ENCODE measurements at places on chromosomes 12 and 14.

DNA sequence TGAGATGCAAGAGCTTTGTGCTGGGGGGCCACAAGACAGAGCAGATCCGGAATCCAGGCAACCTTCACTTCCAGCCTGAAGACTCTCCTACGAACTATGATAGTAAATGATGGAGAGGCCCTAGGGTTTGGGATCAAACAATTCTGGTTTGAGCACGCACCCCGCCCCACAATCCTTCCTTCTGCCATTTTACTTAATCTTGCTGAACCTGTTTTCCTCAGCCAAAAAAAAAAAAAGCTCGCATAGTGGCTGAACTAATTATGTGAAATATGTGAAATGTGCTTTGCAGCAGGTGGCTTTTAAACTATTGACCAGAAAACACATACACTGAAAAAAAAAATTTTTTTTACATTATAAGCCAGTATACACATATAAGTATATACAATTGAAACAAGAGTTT, 667 bp upstream of the ITFG2 start:
- no peak for DNase-seq

GRCh38 chr12:120885521-120885920, 18.6 kb downstream of the SPPL3 start:
- DNase-seq: no peak

GRCh38 chr14:37046815-37047214, 125.6 kb downstream of the SLC25A21 start:
- DNase-seq: no peak

DNA sequence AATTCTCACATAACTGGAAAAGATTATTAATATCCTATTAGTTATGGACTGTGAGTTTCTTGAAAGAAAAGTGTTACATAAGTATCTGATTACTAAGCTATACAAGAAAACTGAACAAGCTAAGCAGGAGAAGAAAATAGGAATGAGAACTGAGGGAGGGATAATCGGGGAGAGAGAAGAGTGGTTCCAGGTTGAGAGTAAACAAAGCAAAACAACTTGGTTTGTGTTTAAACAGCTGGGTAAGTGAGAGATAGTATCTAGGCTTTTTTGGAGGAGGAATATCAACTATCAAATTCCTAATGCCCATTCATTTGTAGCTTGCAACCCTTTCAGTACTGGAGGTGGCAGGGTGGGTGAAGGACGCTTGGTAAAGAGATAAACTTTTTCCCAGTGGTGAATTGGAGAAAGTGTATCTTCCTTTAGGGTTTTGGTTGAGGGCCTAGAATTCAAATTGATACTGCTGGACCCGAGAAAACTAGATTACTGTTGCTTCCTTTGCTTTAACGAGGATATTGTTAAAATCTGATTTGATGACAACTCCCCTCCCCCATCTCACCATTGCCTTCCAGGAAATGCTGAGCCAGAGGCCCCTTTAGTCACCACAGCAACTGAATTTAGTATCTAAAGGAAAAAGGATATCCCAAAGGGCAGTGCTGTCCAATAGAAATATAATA, 2.0 kb upstream of the SLC2A3 start:
- no peak for DNase-seq

DNA sequence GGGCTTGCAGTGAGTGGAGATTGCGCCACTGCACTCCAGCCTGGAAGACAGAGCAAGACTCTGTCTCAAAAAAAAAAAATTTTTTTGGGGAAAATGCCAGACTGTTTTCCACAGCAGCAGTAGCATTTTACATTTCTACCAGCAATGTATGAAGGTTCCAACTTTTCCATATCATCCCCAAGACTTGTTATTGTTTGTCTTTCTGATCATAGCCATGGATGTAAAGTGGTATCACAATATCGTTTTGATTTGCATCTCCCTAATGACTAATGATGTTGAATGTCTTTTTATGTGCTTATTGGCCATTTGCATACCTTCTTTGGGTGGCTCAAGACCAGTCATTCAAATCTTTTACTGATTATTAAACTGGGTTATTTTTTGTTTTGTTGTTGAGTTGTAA, 63.7 kb downstream of the NTN4 start:
- no peak for DNase-seq

DNA sequence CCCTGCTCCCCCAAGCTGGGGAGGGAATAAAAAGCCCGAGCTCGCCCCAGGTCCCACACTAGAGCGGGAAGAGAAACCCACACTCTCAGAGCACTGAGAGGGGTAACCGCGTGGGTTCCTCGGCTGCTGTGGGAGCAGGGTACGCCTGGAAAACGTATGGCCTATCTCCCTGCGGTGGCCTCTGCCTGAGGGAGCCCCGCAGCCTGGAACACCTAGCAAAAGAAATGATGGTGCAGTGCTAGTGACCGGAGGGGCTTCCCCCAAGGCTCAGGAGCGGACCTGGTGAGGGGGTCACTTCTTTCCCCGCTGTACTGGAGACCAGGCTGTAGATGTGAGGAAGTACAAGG, 2.5 kb upstream of the OR4N2 start:
- peak; percentile 8 for DNase-seq

DNA sequence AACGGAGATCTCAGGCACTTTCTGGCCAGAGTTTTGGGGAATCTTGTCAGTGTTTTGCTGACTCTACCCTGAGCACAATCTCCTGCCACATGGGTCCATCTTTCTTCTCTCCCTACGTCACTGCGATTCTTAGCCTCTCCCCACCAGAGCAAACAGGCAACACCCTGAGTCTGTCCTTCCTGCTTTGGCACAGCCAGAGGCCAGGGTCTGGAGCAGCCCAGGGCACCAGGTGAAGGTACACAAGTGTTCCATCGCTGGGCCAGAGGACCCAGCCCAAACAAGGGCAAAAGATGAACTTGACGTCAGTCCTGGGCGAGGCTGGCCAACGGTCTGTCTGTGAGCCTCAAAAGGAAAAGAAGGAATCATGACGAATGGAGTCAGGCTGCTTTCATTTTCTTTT, 12.7 kb upstream of the CCDC177 start:
- DNase-seq: no peak

Data from putamen (tissue), 1 donor.